ENCODE measurements at places on chromosomes 4 and X. TPM values are rescaled to one million over a fixed set of nuclear protein-coding genes. Genes with fewer than 3 reads are reported as not detected.

- DNase-seq: peak; percentile 33
- no peaks in the 10 kb centered on the region for H3K27me3 ChIP-seq
- no peak overlapping the region for H3K27ac ChIP-seq
- no peaks in the 10 kb centered on the region for H3K4me1 ChIP-seq
These were observed 47.7 kb downstream of the EVC start for GRCh38 chr4:5758741-5759140.

DNA sequence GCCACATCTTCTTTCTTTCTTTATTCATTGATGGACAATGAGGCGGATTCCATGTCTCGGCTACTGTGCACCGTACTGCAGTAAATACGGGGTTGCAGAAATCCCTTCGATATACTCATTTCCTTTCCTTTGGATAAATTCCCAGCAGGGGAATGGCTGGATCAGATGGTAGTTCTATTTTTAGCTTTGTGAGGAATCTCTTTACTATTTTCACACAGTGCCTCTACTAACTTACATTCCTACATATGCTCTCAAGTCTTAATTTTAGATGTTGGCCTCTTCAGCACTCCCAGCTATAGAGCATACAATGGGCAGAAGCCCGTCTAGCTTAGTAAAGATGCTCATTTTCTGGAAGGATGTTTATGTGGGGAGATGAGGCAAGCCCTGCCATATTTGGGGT is 317.4 kb downstream of the ASMT start:
- H3K4me1 ChIP-seq: no peaks in the 10 kb centered on the region
- H3K36me3 ChIP-seq: no peaks in the 10 kb centered on the region
- no peaks in the 10 kb centered on the region for H3K27me3 ChIP-seq
- H3K4me3 ChIP-seq: no peak overlapping the region
- H3K27ac ChIP-seq: no peak overlapping the region

- H3K4me1 ChIP-seq: no peaks in the 10 kb centered on the region
- no peaks in the 10 kb centered on the region for H3K27me3 ChIP-seq
- no peaks in the 10 kb centered on the region for H3K36me3 ChIP-seq
- H3K4me3 ChIP-seq: no peak overlapping the region
- no peak overlapping the region for H3K27ac ChIP-seq
- DNase-seq: no peak
These were observed 33.2 kb upstream of the CLDN24 start for GRCh38 chr4:183355405-183355804.

- no peak overlapping the region for H3K4me3 ChIP-seq
- no peaks in the 10 kb centered on the region for H3K27me3 ChIP-seq
- H3K4me1 ChIP-seq: no peaks in the 10 kb centered on the region
- no peaks in the 10 kb centered on the region for H3K36me3 ChIP-seq
- no peak overlapping the region for H3K27ac ChIP-seq
These were observed 2.5 kb upstream of the CCDC149 start for GRCh38 chr4:24915121-24915922.

GRCh38 chrX:43847352-43847751 is 34.9 kb downstream of the MAOB start:
- H3K4me1 ChIP-seq: no peaks in the 10 kb centered on the region
- no peak for DNase-seq
- no peaks in the 10 kb centered on the region for H3K36me3 ChIP-seq
- H3K4me3 ChIP-seq: no peak overlapping the region
- no peak overlapping the region for H3K27ac ChIP-seq
- H3K27me3 ChIP-seq: no peaks in the 10 kb centered on the region

GRCh38 chr4:184890499-184890898 is 64.7 kb upstream of the ACSL1 start:
- H3K4me3 ChIP-seq: no peak overlapping the region
- no peaks in the 10 kb centered on the region for H3K27me3 ChIP-seq
- no peak overlapping the region for H3K27ac ChIP-seq
- DNase-seq: no peak
- no peaks in the 10 kb centered on the region for H3K36me3 ChIP-seq
- H3K4me1 ChIP-seq: no peaks in the 10 kb centered on the region

DNA sequence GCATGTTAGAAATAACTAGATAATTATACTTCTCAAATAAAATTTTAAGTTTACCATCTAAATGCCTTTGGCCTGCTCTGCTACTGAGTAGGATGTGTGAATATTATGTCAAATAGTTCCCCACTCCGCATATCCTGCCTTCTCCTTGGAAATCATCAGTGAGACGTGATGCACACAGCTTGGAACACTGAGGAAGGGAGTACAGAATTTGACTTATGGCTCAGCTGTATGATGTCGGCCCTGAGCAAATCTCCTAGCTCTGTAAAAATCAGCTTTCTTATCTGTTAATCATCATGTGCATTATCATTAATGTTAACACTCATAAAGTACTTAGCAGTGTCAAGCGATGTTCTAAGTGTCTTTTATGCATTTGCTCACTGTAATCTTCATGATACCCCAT is 241.0 kb upstream of the ANKRD50 start:
- H3K27me3 ChIP-seq: no peaks in the 10 kb centered on the region
- H3K4me1 ChIP-seq: peaks cover 6% of the 10 kb centered on the region
- H3K36me3 ChIP-seq: no peaks in the 10 kb centered on the region
- H3K4me3 ChIP-seq: no peak overlapping the region

- H3K36me3 ChIP-seq: no peaks in the 10 kb centered on the region
- H3K4me3 ChIP-seq: no peak overlapping the region
- H3K4me1 ChIP-seq: peaks cover 8% of the 10 kb centered on the region
- H3K27ac ChIP-seq: no peak overlapping the region
These were observed 90.5 kb upstream of the RAPGEF2 start for GRCh38 chr4:159012381-159012780.

DNA sequence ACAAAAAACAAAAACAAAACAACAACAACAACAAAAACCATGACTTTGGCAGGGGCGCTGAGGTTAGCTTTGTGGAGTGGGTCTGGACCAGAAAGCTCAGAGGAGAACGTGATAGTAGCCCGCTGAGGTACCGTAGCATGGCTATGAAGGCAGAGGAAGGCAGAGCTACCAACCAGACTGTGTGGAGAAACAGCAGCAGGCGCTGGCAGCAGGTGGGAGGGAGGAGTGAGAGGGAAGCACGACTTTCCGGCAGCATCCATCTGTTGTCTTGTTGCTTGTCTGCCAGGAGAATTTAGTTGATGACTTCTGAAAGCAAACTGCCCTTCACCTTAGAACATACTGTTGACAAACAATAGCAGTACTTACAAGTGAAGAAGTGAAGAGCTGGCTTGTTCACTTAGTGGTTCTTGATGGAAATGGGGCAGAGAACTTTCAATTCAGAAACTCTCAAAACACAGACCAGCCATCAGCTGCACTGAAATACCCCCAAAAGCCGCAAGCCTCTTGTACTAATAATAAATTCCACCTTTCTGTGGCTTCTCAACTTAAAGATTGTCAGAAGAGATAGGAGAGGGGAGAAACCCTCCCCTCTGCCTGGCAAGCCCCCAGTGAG is 447.2 kb downstream of the SLITRK2 start:
- H3K4me1 ChIP-seq: no peaks in the 10 kb centered on the region
- DNase-seq: no peak
- no peaks in the 10 kb centered on the region for H3K36me3 ChIP-seq
- H3K4me3 ChIP-seq: no peak overlapping the region
- no peaks in the 10 kb centered on the region for H3K27me3 ChIP-seq

DNA sequence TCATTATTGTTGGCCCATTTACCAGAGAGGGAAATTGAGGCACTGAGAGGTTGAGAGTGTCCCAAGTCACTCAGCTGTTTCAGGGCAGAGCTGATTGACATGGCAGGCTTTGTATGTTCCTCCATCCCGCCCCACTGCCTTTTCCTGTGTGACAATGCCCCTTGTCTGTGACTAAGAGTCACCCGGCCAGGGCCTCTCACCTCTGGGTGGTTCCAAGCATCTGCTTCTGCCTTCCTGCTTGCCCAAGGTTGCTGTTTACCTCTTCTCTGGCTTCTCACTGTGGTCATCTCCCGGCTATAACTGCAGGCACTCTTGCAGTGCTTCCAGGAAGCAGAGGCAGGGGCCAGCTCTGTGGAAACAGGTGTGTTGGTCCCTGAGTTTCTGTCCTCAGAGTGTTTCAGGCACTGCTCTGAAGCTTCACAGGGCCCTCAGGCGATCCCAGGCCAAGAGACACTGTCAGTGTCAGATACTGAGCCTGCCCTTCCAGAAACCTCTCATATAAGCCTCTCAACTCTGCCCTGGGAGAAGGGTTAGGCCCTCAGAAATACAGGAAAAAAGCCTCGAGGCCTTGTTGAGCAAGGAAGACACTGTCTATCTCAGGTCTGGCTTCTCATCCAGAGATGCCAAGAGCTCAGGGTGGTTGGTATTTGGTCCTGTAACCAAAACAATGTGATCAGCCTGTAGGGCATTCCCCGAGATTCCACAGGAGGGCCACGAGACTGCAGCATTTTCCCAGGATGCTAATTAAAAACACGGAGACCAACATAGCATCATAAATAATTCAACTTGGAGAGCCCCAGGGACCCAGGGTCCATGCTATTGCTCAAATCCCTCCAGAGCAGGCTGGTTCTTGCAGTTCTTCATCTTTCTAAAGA is 42.0 kb upstream of the PROM1 start:
- no peaks in the 10 kb centered on the region for H3K36me3 ChIP-seq
- H3K27me3 ChIP-seq: no peaks in the 10 kb centered on the region
- DNase-seq: no peak
- no peak overlapping the region for H3K27ac ChIP-seq

- H3K27ac ChIP-seq: no peak overlapping the region
- H3K27me3 ChIP-seq: no peaks in the 10 kb centered on the region
- H3K4me1 ChIP-seq: no peaks in the 10 kb centered on the region
- H3K36me3 ChIP-seq: no peaks in the 10 kb centered on the region
These were observed 7.3 kb upstream of the AR start for GRCh38 chrX:67536564-67536963.

- H3K36me3 ChIP-seq: peaks cover 10% of the 10 kb centered on the region
- no peaks in the 10 kb centered on the region for H3K27me3 ChIP-seq
- no peak overlapping the region for H3K27ac ChIP-seq
- DNase-seq: no peak
These were observed 7.2 kb downstream of the OCIAD2 start for GRCh38 chr4:48899432-48899749.

DNA sequence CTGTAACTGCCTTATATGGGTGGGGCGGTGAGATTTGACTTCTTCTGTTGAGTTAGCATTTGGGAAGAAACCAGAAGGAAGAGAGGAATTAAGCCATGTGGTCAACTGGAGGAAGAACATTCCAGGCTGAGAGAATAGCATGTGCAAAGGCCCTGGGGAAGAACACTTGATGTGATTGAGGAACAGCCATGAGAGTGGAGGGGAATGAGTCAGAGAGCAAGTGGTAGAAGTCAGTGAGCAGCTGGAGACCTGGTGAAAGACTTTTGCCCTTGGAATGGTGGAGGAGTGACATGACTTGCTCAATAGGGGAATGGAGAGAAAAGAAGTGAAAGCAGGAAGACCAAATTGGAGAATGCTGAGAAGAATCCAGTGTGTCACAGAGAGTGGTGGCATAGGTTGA is 327.8 kb upstream of the HAND2 start:
- no peak for DNase-seq
- no peaks in the 10 kb centered on the region for H3K36me3 ChIP-seq
- no peak overlapping the region for H3K27ac ChIP-seq
- no peaks in the 10 kb centered on the region for H3K27me3 ChIP-seq
- no peak overlapping the region for H3K4me3 ChIP-seq

DNA sequence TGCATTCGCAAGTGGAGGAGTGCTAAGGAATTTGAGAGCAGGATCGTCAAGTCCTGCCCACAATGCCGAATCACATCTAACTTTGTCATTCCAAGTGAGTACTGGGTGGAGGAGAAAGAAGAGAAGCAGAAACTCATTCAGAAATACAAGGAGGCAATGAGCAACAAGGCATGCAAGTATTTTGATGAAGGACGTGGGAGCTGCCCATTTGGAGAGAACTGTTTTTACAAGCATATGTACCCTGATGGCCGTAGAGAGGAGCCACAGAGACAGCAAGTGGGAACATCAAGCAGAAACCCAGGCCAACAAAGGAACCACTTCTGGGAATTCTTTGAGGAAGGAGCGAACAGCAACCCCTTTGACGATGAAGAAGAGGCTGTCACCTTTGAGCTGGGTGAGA is 100.2 kb upstream of the MED14 start:
- no peaks in the 10 kb centered on the region for H3K27me3 ChIP-seq
- H3K36me3 ChIP-seq: no peaks in the 10 kb centered on the region
- H3K27ac ChIP-seq: no peak overlapping the region
- H3K4me3 ChIP-seq: no peak overlapping the region

DNA sequence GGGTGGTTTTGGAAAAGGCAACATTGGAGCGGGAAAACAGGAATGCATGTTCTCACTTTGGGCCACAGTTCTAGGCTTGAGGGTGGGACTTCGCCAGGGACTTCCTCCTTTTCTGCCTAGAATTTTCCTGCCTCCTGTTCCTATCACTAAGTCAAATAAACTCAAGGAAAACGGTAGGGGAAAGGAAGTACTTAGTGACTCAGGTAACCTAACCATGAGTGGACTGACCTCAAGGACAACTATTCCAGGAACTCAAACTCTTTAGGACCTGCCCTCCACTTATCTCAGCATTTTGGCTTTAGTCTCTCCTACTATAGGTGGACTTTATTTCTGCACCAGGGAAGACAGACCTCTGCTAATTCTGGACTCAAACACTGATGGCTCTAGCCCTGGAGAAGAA is 281.7 kb downstream of the ZNF674 start:
- H3K4me1 ChIP-seq: no peaks in the 10 kb centered on the region
- no peaks in the 10 kb centered on the region for H3K36me3 ChIP-seq
- no peaks in the 10 kb centered on the region for H3K27me3 ChIP-seq
- H3K4me3 ChIP-seq: no peak overlapping the region
- no peak for DNase-seq
- no peak overlapping the region for H3K27ac ChIP-seq

DNA sequence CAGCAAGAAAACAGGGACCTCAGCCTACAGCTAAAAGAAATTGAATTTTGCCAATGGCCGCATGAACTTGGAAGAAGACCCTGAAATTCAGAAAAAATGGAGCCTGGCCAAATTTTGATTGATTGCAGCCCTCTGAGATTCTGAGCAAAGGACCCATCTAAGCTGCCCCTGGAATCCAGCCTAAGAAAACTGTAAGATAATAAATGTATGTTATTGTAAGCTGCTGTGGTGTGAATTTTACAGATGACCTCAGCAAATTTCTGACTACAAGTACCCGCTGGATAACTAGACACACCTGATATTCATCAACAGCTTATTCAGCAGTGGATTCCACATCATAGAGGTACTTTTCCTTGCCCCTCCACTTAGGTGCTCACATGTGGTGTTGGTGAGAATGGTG is 119.5 kb upstream of the EPHA5 start:
- H3K4me1 ChIP-seq: no peaks in the 10 kb centered on the region
- DNase-seq: no peak
- H3K27ac ChIP-seq: no peak overlapping the region
- H3K27me3 ChIP-seq: no peaks in the 10 kb centered on the region

DNA sequence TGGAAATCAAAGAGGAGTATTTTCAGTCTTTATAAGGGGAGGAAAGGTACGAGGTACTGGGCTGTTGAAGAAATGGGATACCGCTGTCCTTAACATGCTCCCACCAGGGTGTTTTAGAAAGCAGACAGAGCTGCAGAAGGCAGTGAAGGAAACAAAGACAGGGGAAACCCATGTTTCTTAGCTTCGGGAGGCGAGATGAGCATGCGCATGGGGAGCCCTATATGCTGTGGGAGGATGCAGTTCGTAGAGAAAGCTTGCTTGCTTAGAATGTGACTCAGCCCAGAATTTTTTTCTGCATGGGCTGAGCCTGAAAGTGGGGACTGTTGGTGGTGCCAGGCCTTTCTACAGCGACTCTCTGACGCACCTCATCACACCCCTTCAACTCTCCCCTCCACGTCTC is 28.8 kb upstream of the SCOC start:
- no peaks in the 10 kb centered on the region for H3K36me3 ChIP-seq
- no peak for DNase-seq
- no peaks in the 10 kb centered on the region for H3K27me3 ChIP-seq

KLHL2 gene
- 44.3 TPM for total RNA-seq

DMP1 gene
- not detected for total RNA-seq

HERC5 gene
- 18.4 TPM for total RNA-seq

RAB40AL gene
- 0.52 TPM for total RNA-seq

GPAT3 gene
- total RNA-seq: 8.3 TPM

UCHL1 gene
- 7.2 TPM for total RNA-seq

SLC9A7 gene
- 8.8 TPM for total RNA-seq

KCNE5 gene
- total RNA-seq: not detected

NWD2 gene
- total RNA-seq: not detected

SRPX2 gene
- 39.1 TPM for total RNA-seq

All from upper lobe of right lung (tissue), 1 donor.